ENCODE measurements at places on chromosomes 12 and 14.

DNA sequence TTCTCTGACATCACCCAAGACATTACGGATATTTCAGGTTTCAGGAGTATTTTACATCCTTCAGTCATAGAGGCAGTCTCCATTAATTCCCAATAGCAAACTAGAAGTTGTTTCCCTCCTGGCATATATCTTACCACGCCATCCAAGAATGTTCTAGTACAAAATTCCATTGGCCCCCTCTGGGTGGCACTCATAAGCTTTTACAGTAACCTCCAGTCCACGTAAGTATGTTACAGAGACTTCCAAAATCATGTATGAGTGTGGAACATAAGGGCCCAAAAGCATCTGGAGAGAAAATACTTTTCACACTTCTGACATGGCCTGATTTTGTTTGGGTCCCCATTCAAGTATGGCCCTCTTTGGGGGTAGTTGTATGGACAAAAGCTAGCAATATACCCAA is 58.1 kb upstream of the DHRS4 start:
- DNase-seq = no peak

DNA sequence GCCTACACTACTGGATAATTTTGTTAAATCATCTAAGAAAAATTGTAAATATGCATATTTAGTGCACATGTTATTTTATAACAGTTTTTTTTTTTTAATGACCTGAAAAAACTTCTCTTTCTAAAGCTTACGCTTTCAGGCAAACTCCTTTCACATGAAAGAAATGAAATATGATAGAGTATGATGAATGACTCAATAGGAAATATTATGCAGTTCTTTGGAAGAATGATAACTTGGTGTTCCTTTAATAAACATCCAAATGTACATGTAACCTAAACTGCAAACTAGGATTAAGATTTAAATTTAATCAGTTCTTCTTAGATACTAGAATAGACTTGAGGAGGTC is 136.6 kb downstream of the FGD4 start:
- no peak for DNase-seq

GRCh38 chr14:94775091-94775870 is 5.4 kb upstream of the GSC start:
- DNase-seq = peak; percentile 15

DNA sequence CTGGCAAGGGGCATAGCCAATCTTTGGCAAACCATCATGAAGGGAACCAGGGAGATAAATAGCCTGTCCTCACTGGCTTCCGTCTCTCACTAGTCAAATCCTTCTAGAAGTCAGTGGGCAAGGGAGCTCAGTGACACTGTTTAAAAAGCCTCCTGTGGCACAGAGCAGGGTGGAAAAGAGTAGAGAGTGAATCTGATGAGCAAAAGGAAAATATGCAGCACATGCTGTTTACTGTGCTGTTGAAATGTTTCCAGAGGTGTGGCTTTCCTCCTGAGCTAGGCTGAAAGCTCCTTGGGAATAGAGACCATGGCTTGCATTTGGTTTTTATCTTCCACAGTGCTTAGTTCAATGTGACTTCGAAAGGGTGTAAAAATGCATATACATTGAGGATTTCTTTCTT is 7.7 kb upstream of the DYRK2 start:
- DNase-seq = no peak

DNA sequence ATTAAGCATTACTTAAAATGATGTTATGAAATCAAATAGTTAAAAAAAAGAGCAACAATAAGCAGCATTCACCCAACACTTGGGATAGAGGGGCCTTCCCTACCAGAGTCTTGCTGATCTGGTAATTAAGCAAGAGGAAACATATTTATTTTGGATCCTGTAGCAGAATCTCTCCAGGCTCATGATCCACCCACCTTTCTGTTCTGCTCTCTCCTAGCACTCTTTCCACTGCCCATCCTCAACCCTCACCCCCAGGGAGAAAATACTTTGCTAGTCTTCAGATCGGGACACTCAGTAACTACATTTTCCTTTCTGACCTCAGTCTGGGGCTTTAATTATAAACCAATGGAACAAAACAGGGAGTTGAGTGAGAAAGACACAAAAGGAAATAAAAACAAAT is 1541.9 kb downstream of the AACS start:
- DNase-seq = no peak

- no peak for DNase-seq
These were observed 223.2 kb upstream of the RTL1 start for GRCh38 chr14:101126731-101127130.

DNA sequence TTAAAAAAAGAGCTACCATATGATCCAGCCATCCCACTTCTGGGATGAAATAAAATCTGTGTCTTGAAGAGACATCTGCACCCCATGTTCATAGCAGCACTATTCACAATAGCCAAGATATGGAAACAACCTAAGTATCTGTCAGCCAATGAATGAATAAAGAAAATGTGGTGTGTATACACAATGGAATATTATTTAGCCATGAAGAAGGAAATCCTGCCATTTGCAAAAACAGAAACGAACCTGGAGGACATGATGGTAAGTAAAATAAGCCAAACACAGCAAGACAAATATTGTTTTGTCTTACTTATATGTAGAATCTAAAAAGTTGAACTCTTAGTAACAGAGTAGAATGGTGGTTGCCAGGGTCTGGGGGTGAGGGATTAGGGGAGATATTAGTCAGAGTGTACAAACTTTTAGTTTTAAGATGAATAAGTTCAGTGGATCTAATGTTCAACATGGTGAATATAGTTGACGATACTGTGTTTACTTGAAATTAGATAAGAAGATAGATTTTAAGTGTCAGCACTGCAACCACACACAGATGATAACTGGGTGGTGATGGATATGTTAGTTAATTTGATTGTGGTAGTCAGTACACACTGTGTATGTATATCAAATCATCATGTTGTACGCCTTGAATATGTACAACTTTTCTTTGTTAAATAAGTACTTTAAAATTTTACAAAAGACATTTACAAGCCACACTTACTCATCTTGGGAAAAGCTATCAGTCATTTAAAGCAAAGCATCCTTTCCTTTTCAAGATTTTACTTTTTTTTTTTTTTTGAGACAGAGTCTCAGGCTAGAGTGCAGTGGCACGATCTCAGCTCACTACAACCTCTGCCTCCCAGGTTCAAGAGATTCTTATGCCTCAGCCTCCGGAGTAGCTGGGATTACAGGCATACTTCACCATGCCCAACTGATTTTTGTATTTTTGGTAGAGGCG is 89.9 kb downstream of the BICD1 start:
- DNase-seq = no peak

DNA sequence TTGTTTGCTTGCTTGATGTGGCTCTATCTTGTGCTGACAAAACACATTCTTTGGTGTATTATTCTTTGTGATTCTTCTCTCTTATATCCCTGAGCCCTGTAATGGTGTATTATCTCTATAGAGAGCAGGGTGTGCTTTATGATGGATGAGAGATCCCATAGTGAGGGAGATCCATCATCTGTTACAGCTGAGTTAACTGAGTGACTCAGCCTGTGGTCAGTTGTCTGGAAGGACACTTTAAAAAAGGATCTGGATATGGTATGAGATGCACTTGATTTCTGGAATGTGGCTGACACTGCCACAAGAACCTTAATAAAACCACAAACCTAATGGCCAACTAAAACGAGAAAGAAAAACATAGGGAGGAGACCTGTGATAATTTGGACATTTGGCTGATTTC is 461.4 kb upstream of the SYT1 start:
- peak; percentile 77 for DNase-seq

GRCh38 chr14:59828276-59828675 is 42.3 kb downstream of the RTN1 start:
- no peak for DNase-seq

- no peak for DNase-seq
These were observed 824 bp downstream of the DDX55 start for GRCh38 chr12:123602651-123603195.

GRCh38 chr14:94227029-94227428 is 52.9 kb downstream of the PPP4R4 start:
- peak; percentile 79 for DNase-seq

DNA sequence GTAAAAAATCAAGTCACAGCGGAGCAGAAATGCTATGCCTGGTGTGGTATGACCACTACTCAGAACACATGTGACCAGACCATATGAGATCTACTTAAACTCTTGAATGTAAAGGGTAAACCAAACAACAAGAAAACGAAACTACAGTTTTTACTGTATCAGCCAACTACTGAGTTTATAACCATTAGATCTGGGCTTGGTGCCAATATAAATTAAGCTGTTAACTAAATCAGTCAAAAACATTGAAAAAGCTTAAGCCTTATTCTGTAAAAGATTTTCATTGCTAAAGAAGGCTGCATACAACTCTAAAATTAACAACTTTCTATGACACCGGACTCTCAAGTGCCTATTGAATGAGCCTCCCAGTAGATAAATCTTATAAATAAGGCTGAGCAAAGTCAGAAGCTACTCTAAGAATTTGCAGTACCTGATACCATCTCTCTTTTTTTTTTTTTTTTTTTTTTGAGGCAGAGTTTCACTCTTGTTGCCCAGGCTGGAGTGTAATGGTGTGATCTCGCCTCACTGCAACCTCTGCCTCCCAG is 35.4 kb downstream of the SPTLC2 start:
- DNase-seq = no peak

DNA sequence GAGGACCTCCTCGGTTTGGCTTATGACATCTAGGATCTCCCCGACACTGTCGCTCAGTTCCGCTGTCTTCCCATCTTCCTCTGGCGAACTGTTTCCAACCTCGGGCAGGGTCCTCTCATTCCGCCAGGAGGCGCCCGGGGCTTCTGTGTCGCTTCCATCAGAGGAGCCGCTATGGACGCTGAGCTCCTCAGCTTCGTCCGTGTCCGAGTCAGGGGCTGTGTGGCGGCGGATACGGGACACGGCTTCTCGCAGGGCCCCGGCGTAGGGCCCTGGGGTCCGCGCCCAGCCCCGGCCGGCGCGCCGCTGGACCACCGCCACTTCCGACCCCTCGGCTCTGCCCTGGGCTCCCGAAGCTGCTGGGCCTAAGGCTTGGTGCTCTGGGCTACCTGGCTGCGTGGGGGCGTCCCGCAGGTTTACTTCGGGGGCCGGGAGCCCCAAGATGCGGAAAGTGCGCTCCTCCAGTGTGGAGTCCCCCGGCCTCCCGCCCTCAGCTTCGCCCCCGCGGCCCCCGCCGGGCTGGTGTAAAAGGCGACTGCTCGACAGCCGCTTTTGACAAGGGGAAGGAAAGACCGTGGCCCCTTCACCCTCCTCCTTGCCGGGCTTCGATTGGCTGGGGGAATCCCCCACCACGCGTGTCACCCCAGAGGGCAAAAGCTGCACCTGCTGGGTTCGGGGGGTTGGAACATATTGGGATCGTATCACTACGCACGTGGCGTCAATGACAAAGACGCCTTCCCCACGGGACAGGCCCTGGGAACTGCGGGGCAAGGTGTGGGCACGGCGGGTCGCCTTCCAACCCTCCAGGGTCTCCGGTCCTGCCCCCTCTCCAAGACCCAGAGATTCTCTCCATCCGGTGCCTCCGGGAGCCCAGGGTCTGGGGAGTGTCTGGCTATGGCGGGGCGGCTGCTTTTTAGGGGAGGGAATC is 2.1 kb downstream of the DDN start:
- DNase-seq = no peak

DNA sequence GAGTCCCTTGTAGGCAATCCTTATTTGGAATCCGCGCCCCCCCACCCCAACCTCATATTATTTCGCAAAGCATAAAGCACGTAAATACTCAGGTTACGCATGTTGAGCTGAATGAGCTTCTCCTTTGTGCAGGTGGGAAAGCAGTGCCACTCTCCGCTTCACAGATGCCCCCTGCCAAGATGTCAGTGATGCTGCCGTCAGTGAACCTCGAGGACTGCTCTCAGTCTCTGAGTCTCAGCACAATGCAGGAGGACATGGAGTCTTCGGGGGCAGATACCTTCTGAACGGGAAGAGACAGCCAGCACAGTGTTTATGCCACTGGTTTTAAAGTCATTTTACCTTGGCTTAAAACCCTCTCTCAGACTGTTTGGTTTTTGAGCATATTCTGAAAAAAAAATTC is 90.1 kb upstream of the DACT1 start:
- no peak for DNase-seq

GRCh38 chr12:131681257-131681620 is 29.7 kb upstream of the SFSWAP start:
- DNase-seq = no peak

- no peak for DNase-seq
These were observed 93.9 kb upstream of the EVL start for GRCh38 chr14:99971087-99971940.

DNA sequence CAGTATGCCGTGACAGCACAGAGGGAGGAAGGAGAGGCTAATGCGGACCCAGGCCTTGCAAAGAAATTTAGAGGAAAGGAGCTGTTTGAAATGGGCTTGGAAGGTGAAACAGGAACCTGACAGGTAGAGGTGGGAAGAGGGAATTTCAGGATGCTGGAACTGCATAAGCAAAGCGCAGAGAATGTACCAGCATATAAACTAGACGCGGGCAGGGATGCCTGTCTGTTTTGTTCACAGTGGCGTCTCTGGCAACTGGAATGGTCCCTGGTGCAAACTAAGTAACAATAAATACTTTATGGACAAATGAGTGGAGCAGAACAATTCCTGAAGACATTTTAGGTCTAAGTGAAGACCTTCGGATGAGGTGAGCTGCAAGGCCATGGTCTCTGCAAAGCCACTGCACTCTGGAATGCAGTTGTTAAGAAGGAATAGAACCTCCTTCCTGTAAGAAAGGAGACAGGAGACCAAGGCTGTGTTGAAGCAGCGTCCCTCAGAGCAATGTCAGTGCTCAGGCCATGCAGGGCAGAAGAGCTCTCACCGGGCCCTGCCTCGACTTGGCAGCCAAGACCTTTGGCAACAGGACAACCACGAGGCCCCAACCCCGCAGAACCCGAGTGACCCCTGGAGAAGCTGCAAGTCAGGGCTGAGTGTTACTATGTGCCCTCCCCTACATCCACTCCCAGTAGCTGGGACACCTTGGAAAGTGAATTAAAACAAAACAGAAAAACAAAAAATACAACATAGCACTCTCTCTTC is 42.8 kb downstream of the PITPNM2 start:
- no peak for DNase-seq

GRCh38 chr14:42140001-42140400 is 533.3 kb downstream of the LRFN5 start:
- DNase-seq = no peak

DNA sequence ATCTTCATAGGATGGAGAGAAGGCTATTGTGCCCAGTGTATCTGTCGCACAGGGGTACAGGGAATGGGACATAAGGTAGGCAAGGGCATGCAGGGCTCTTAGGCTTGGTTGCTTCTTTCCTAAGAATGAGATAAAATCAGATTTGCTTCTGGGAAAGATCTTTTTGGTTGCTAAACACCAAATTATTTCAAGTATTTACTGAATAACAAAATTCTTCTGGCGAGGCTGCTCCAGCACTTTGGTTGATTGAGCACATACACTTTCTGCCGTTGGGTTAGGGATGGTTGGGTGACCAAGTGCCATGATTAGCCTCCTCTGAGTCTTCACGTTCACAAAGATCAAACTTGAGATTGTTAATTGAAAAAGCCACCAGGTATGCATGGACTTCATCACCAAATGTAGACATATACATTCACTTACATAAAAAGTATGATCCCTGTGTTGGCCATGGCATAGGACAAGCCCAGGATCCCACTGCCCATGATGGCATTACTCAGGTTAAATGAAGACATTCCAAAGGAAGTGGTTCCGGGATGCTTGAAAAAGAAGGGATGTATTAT is 38.2 kb downstream of the SLC38A4 start:
- no peak for DNase-seq

- DNase-seq = no peak
These were observed 3.5 kb downstream of the SLC7A7 start for GRCh38 chr14:22811722-22812121.
